ENCODE measurements at places on chromosomes 16 and 17.

GRCh38 chr17:41009301-41009760 is 403 bp upstream of the KRTAP3-1 start:
- no peak for DNase-seq

GRCh38 chr17:72025113-72025512 is 95.7 kb upstream of the SOX9 start:
- DNase-seq = no peak

DNA sequence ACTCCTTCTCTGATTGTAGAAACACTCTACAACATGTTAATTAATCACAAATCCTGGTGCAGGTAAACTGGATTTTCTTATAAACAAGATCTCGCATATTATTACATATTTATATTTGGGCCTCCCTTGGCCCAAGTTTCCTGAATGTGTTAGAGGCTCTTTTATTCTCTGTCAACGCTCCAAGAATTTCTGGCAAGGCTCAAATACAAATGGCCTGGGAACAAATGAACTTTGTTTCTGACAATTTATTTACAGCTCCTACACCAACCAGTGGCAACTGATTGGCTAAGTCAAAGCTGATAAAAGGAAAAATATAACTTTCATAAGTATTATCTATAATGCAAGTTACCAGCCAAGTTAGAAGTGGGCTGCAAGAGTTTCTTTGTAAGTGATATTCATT is 64.9 kb upstream of the CORO6 start:
- no peak for DNase-seq

DNA sequence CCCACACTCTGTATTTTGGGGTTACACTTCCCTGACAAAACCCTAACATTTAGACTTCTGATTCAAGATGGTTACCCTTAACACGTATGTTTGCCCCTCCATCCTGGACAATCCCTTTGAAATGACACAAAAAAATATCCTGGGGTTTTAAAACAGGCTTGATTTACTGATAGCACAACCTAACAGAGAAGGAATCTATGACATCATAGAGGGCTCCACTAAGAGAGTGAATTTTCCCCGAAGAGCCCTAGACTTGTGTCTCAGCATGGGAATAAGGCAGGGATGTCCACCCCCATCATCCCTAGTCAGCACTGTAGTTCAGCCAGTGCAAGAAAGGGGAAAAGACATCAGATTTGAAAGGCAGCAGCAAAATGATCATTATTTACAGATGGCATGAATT is 15.8 kb upstream of the SRCIN1 start:
- DNase-seq = no peak

GRCh38 chr16:66976746-66977145 is 11.6 kb upstream of the CES4A start:
- DNase-seq = no peak

Measured in activated CD4-positive, alpha-beta T cell treated with anti-CD3 and anti-CD28 coated beads for 24 hours (primary cell).